ENCODE measurements at places on chromosomes 7 and 10.

GRCh38 chr7:157018328-157018996 is 8.0 kb upstream of the MNX1 start:
- DNase-seq: no peak

- DNase-seq: no peak
Observed at GRCh38 chr10:109205929-109206585, 717.3 kb downstream of the XPNPEP1 start.

- no peak for DNase-seq
Observed at GRCh38 chr7:140051820-140052219, 10.9 kb downstream of the PARP12 start.

DNA sequence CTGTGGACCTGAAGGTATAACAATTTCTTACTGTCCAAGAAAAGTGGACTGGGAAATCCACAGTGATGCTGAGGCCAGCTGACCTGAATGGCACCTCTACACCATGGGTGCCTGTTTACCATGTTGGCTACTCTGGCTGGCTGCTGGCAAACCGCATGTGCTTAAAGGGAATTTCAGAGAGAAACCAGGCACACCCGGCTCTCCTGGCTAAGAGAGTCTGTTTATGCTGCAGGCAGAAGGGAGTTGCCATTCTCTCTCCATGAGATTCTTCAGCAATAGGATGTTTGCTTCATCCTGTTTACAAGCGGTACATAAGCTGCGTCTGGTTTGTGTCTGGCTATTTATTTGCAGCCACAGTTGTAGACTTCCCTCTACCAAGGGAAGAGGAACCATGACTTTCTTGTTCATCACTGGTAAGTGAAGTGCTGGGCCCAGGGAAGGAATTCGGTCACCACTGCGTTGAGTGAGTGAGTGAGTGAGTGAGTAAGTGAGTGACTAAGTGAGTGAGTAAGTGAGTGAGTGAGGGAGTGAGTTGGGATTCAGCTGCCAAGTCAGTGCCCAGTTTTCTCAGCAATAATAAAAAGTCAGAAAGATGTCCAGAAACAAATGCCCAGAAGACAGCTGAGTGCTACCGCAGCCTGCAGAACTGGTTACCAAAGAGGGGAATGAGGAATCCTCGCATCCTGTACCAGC is 90.4 kb downstream of the COBL start:
- no peak for DNase-seq

DNA sequence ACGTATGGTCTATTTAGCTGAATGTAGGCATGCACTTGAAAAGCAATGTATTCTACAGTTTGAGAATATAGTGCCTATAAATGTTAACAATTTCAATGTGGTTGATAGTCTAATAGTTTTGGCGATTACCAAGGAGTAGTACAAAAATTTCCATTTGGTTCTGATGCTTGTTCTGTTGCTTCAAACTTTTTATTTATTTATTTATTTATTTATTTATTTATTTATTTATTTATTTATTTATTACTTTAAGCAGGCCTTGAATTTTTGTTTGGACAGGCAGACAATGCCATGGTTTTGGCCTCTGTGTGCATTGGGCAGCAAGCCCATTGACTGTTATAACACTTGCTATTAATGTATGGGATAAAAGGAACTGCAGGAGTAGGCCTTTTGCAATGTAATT is 36.5 kb upstream of the MALRD1 start:
- DNase-seq: no peak

All from stimulated activated CD8-positive, alpha-beta memory T cell treated with anti-CD3 and anti-CD28 coated beads, Interleukin-4, amount 100 ng/mL, for 4 hours (primary cell).